Testis (tissue), 5 donors: ENCODE measurements at places on chromosomes 1 and 21.

GRCh38 chr1:85264150-85264549 lies 4.7 kb upstream of the C1orf52 start:
- DNase-seq: no peak

- DNase-seq: no peak
Observed at GRCh38 chr1:53677486-53677885, 61.5 kb downstream of the GLIS1 start.

- no peak for DNase-seq
Observed at GRCh38 chr1:121586369-121587229, 401.8 kb downstream of the SRGAP2C start.

GRCh38 chr1:83499998-83500397 lies 498.9 kb downstream of the TTLL7 start:
- DNase-seq: no peak
